ENCODE measurements at places on chromosomes 13 and 19.

- no peak for DNase-seq
These were observed 206.8 kb downstream of the ATP8A2 start for GRCh38 chr13:25578526-25578925.

DNA sequence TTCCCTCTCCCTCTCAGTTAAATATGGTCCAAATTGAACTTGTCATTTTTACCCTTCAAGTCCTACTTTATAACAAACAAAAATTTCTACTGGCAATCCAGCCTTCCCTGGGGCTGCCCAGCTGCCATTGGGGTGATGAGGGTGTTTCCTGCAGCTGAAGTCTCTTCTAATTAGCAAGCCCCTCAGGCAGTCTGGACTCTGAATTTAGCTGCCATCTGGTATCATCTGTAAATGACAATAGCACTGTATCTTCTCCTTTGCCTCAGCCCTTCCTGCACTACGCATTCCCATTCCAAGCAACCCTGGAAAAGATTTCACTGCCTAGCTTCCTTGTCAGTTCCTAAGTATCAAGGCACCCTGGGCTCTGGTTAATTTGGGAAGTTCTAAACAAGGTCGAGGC is 331.1 kb upstream of the KLF12 start:
- no peak for DNase-seq

DNA sequence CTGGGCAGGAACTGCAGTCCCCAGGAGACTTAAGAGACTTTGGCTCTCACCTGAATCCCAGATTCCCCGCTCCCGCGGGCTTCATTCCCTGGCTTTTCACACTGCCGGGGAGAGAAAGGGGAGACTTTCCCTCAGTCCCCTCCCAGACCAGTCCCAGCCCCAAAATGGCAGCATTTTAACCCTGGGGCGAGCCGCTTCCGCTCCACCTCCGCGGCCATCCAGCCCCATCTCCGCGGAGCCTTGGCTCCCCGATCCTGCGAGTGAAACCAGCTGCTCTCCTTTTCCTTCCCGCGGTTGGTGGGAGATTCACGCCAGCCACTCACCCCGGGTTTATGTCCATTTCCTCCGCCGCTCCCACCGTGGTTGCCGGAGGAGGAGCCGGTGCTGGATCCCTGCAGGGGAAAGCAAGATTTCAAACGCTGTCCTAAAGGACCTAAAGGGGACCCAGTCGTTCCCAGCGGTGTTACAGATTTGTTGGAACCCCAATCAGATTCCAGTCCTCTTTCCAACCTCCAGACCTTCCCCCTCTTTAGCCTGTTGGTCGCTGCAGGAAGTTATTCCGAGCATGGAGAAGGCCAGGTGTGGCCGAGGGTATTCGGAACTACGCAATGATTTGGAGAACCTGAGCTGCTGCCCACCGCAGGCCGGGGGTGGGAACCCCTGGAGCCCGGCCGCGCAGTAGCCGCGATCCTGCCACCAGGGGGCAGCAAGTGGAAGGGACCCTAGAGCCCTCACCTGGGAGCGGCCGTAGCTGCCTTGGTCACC is 3.4 kb downstream of the DMKN start:
- peak; percentile 92 for DNase-seq

DNA sequence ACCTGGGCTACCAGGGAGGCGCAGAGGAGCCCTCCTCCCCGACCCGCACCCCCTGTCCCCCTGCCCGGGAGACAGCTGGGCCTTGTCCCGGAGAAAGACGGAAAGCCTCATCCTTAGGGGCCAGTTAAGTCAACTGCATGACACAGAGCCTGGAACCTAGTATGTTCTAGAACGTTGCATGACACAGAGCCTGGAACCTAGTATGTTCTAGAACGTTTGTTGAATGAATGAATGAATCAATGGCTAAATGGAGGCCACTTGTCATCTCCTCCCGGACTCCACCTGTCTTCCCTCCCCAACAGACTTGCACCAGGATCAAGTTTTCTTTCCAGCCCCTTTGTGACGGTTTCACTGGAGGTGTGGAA is 706 bp downstream of the SERP2 start:
- no peak for DNase-seq

- DNase-seq = no peak
These were observed 12.7 kb downstream of the NKPD1 start for GRCh38 chr19:45147835-45148676.

- no peak for DNase-seq
These were observed 131.7 kb downstream of the ATP11A start for GRCh38 chr13:112821340-112822055.

DNA sequence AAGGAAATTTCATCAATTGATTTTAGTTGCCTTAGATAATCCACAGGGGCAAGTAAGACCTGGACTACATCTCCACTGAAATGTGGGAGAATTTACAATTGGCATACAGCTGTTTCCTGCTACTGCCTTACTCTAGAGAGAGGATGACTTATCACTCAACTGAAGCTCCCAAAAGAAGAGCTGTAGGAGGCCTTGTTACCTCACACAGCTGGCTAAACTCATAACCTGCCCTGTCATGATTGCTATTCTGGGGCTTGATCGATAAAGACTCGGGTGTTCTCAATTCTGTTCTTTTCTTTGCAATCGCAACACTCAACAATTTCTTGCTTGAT is 1396.4 kb downstream of the EFNB2 start:
- DNase-seq = no peak

GRCh38 chr13:100230769-100231149 is 141.9 kb downstream of the PCCA start:
- no peak for DNase-seq

DNA sequence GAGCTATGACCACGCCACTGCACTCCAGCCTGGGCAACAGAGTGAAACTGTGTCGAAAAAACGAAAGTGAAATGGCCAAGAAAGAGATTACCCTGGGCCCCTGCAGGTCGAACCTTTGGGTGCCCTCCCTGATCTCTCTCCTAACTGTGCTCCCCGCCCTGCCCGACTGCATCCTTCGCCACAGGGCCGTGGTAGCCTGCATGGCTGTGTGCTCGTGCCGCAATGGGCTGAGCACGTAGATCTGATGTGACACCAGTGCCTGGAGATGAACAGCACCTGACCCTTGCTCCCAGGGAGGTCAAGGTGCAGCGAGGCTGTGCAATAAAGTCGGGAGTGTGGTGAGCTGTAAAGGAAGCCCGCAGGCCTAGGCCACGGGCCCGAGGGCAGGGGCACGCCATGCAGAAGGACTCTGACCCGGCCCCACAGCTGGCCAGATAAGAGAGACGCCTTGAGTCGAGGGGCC is 60.2 kb downstream of the PEX11G start:
- no peak for DNase-seq

DNA sequence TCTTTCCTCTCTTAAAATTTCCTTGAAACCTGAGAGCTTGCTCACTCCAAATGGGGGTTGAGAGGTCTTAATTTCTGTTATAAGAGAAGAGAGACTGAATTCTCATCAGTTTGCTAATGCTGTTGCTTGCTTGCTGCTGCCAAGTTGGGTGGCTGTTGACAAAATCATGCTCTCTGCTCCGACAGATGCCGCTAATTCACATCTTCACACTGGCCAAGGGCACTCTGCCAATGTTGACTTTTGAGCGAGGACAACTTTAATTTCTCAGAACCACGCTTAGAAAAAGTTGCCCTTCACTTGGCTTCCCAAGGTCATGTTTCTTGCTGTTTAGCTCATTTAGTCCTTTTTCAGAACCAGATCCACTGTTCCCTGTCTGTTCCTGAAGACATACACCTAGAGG is 402.9 kb downstream of the HS6ST3 start:
- DNase-seq = no peak

DNA sequence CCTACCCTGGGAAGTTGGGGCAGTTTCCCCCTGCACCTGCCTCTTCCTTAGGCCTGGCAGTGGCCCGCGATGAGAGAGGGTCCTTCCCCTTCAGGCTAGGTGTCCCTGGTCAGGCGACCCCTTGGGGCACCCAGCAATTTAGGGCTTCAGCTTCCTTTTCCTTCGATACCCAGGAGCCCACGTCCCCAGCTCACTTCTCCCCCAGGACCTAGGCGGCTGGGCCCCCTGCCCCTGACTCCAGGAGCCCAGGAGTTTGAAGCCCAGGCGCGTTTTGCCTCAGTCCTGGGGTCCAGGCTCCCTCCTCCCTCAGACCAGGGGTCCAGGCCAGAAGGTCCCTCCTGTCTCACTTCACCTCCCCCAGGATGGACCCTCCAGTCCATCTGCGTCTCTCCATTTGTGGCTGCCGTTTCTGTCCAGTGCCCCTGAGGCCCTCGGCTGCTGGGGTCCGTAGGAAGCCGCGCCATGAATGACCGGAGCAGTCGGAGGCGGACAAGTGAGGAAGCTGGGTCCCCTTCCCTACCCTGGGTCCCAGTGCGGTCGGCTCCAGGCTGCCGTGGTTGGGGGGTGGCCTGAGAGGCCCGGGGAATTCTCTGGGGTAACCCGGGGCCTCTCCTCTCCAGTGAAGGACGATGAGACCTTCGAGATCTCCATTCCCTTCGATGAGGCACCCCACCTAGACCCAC is 714 bp downstream of the CCDC106 start:
- no peak for DNase-seq

GRCh38 chr13:53012707-53013106 is 15.9 kb upstream of the OLFM4 start:
- DNase-seq = no peak

GRCh38 chr19:32416749-32417456 is 11.3 kb downstream of the DPY19L3 start:
- no peak for DNase-seq

GRCh38 chr19:28482221-28482620 is 730.7 kb downstream of the UQCRFS1 start:
- no peak for DNase-seq

GRCh38 chr13:58666331-58666730 is 1034.8 kb downstream of the PCDH17 start:
- DNase-seq = no peak

GRCh38 chr13:36567485-36567884 is 106.3 kb upstream of the SERTM1 start:
- no peak for DNase-seq

DNA sequence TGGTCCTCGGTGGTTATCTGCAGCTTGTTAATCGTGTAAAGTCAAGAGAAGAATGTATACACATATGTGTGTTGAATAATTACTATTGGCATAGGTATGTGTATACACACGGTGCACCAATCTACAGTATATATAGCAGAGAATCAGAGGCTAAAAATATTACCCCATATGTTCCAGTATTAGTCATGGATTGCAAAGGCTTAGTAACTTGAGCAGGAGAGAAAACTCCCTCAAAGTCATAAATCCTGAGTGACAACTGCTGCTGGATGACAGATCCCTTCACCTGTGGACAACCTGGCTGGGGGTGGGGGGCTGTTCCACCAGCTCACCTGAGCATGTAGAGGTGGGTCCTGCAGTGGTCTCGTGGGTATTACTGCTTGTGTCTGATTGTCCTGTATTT is 185.0 kb downstream of the ZNF536 start:
- no peak for DNase-seq

GRCh38 chr13:41179593-41180250 is 14.6 kb downstream of the KBTBD7 start:
- DNase-seq = no peak

DNA sequence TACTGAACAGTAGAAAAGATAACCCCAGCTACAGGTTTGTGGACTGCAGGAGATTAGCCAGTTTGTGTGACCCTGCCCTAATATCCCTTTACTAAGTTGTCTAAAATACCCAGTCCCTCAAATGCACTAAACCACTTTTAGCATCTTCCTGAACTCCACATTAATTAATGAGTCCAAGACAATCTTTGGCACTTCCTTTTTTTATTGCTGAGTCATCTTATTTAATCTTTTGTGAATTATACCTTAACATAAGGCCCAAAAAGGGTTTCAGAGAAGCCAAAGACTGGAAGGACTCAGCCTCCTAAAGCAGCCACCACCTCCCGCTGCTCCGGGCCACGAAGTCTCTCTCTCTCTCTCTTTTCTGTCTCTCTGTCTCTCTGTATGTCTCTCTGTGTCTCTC is 48.8 kb upstream of the PDCD5 start:
- DNase-seq = no peak

DNA sequence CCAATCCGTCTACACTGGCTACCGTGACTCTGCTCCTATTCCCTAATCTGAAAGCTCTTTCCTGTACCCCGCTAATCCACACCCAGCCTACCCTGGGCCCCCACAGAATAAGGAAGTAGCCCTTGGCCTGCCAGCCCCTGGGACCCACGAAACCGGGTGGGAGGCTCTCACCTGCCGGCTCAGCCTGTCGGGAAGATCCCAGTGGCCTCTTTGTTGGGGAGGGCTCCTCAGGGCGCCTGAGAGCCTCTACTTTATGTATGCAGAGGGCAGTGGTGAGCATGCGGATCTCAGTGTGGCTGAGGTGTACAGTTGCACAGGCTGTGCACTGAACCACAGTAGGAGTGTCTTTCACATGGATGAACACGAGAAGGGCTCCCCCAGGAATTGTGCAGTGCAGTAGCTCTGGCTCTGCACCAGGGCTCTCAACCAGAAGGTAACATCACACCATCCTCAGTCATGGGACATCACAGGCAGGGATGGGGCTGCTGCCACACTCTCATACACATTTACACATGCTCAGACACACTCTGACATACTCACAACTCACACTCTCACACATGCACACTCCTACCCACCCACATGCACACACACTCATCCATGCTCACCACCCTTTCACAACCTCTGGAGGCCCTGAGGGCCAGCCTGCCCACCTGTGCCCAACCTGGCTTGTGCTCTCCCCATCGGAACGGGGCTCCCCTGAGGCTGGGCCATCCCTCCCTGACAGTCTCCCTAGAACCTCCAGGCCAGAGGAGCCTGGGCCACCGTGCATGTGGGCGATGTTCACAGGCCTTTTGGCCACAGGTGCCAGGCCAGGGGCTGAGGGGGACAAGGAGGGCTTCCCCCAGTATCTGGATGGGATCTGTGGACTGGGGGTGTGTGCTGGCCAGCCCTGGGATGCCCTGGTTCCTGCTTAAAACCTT is 135.0 kb downstream of the URI1 start:
- DNase-seq = no peak

- DNase-seq = no peak
These were observed 73.4 kb upstream of the POMP start for GRCh38 chr13:28585561-28585960.

DNA sequence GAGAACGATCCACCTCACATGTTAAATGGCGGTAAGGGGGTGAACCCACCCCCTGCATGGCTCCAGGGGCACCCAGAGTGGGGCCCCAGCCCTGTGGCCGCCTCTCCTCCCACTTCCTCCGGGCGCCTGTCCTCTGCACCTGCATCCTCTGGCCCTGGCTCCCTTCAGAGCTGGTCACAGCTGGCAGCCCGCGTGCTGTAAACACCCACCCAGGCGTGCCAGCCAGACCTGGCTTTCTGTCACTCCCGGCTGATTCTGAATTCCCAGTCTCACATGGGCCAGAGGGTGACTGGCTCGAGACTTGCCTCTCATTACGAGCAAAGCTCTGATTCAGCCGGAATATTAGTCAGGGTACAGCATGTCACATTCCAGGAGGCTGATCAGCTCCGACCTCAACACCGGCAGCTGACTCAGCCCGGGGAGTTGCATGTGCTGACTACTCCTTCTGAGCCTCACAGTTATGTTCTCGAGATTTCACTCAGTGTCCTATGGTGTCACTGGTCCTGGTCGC is 75.1 kb downstream of the GNG7 start:
- DNase-seq = no peak

GRCh38 chr13:54373211-54373610 is 1344.6 kb downstream of the OLFM4 start:
- no peak for DNase-seq

DNA sequence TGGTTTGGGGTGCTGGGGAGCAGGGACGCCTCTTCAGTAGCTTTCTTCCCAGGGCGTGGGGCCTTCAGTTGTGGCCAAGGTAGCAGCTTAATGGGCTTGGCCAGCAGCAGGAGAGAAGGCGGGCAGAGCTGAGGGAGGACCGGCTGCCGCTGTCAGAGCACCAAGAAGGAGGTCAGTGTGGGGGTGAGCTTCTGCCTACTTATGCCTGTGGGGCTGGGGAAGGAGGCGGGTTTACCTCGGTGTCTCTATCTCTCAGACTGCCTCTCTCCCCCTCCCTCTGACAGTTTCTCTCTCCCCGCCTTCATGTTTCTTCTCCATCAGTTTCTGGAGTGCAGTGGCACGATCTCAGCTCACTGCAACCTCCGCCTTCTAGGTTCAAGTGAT is at the start of gene CAPN12:
TSS of gene CAPN12 (minus strand) at position 177 of the 384 bp plus-strand sequence. CDS start 309 bp downstream, outside the sequence.
- DNase-seq = no peak

Measured in GM19239 (cell line).